ENCODE measurements at places on chromosomes 7 and 10.

- DNase-seq = no peak
These were observed 1.7 kb upstream of the EMX2 start for GRCh38 chr10:117540640-117541404.

DNA sequence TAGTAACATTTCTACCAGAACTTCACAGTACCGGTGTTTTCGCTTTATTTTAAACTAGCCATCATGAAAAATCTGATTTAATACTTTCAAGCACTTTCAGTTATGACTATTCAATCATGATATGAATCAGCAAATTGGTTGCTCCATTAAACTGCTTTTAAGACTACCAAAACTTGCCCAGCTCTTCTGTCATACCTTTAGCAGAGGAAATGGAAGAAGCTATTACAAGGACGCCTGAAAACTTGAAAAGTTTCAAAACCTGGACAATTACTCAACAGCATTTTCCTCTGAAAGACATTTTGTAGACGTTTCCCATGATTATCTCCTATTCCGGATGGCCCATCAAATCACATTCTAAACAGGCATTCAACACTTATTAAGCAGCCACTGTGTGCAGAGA lies 2.0 kb downstream of the JAZF1 start:
- no peak for DNase-seq

GRCh38 chr10:125266966-125267365 lies 106.6 kb upstream of the CTBP2 start:
- no peak for DNase-seq

- DNase-seq = no peak
These were observed 157.3 kb downstream of the LRRC4 start for GRCh38 chr7:127873715-127874636.

GRCh38 chr10:107898392-107898791 lies 733.9 kb upstream of the SORCS1 start:
- no peak for DNase-seq

- no peak for DNase-seq
These were observed 337.2 kb upstream of the LRGUK start for GRCh38 chr7:133789974-133790373.

- no peak for DNase-seq
These were observed 442 bp downstream of the CYP26C1 start for GRCh38 chr10:93060887-93061593.

DNA sequence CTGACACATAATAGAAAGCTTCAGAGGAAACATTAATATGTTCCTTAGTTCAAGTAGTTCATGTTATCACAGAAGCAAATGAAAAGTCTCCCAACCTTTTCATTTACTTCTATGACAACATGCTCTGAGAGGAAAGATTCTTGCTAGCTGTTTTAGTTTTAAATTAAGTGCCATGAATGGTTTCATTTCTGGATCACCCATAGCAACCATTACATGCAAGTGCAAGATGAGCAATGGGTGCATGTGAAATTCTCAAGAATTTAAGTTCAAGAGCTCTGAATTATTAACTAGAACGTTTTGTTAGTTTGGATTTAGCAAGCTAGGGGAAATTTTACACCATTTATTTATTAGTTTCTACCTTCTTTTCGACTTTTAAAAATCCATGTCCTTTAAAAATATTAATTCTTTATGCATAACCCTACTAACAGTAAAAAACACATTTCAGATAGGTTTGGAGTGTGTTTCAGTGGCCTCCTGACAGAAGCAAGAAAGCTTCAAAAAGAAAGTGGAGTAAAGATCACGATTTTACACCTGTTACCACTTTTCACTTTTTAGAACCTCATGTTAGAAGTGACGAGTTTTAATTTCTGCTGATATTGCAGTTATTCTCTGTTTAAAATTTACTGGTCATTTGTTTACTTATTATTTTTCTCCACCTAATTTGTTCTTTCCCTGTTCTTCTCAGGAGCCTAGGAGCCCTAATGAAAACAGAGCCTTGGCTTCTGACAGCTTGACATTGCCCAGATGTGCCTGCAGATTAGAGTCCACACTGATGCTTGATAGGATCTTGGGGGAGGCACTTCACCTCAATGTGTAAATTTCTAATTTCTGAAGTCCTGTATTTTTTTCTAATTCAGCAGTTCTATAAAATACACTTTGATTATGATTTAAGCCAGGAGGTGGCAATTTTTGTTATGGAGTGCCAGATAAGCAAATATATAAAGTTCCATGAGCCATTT lies 995.3 kb upstream of the PHF14 start:
- no peak for DNase-seq

DNA sequence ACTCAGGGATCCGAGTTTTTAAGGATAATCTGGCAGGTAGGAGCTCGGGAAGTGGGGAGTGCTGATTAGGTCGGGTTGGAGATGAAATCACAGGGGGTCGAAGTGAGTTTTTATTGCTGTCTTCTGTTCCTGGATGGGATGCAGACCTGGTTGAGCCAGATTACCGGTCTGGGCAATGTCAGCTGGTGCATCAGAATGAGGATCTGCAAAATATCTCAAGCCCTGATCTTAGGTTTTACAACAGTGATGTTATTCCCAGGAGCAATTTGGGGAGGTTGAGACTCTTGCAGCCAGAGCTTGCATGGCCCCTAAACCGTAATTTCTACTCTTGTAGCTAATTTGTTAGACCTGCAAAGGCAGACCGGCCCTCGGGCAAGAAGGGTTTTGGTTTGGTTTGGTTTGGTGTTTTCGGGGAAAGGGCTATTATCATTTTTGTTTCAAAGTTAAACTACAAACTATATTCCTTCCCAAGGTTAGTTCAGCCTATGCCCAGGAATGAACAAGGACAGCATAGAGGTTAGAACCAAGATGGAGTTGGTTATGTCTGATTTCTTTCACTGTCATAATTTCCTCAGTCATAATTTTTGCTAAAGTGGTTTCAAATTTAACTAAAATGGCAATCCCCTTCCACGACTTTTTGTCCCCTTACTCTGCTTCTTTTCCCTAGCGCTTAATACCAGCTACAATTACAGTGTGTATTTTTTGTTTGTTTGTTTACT lies 20.6 kb upstream of the PIK3CG start:
- DNase-seq = no peak

- no peak for DNase-seq
These were observed 16.6 kb upstream of the ARPC1A start for GRCh38 chr7:99309111-99309510.

GRCh38 chr7:158407581-158408317 lies 179.9 kb downstream of the PTPRN2 start:
- DNase-seq = no peak

GRCh38 chr7:20454202-20454601 lies 123.5 kb downstream of the ITGB8 start:
- no peak for DNase-seq

DNA sequence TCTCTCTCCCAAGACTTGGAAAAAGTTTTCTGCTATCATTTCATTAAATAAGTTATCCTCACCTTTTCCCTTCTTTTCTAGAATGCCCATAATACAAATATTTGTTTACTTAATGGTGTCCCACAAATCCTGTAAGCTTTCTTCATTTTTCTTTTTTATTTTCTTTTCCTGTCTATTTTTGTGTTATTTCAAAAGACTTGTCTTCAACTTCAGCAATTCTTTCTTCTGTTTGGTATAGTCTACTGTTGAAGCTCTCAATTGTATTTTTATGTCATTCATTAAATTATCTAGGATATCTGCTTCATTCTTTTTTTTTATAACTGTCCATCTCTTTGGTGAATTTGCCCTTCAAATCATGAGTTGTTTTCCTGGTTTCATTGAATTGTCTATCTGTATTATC lies 25.1 kb upstream of the PLA2G12B start:
- no peak for DNase-seq

- DNase-seq = no peak
These were observed 91.1 kb downstream of the SORCS3 start for GRCh38 chr10:104732222-104732621.

DNA sequence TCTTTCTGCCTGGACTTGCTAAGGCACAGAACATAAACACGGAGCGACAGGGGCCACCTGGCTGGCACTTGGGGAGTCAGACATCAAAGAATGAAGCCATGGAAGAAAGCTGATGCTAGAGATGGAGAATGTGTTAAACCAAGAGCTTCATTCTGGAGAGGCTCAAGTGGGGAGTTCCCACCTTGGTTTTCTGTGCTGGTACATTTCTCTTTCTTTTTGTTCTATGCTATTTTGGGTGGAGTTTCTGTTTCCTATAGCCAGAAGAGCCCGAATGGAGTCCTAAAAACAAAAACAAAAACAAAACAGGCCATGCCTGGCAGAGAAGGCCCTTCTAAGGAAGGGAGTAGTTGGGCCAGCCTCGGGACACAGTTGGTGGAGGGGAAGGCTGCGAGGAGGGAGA lies 148.4 kb upstream of the PRR15 start:
- DNase-seq = no peak

DNA sequence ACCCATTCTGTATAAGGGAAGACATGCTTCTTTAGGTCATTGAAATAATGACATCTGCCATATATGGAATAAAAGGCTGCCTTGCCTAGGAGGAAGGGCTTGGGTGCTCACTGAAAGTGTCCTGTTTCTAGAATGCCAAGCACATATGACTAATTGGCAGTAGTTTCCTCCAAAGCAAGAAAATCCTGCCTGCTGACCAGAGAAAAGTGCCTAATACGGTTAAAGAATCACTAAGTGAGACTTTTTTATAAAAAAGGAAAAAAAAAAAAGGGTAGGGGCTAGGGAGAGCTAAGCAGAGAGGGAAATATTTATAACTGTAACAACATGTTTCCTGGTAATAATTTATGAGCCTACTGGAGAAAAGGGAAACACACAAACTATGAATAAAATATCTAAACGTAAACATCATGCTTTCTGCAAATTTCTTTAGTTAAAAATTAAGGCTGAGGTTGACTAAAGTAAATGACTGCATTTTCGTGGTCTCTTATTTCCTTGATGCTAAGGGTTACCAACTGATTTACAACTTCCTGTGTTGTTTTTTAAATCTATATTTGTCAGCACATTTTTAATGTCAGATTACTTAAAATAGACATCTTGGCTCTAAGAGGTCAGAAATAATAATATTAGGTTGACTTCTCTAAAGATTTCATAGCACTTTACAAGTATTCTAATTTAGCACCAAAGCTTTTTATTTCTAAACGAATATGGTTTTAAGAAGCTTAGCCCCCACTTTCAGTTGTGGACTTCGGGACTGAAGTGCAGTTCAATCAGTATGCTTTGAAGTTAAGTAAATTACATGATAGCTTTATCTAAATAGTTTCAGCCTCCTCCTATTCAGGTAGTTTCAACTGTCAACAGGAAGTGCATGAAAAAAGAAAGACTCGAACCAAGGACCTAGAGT lies 89.6 kb downstream of the CABCOCO1 start:
- DNase-seq = no peak

- no peak for DNase-seq
These were observed 20.7 kb downstream of the PDGFA start for GRCh38 chr7:498678-499641.

- DNase-seq = no peak
These were observed 2.3 kb upstream of the SH2B2 start for GRCh38 chr7:102284399-102284798.

GRCh38 chr10:59227136-59227673 lies 50.8 kb downstream of the PHYHIPL start:
- DNase-seq = no peak

- DNase-seq = no peak
These were observed 111.0 kb downstream of the TCF7L2 start for GRCh38 chr10:113061054-113061430.

- DNase-seq = no peak
These were observed 536.8 kb upstream of the NRP1 start for GRCh38 chr10:33871061-33871956.

DNA sequence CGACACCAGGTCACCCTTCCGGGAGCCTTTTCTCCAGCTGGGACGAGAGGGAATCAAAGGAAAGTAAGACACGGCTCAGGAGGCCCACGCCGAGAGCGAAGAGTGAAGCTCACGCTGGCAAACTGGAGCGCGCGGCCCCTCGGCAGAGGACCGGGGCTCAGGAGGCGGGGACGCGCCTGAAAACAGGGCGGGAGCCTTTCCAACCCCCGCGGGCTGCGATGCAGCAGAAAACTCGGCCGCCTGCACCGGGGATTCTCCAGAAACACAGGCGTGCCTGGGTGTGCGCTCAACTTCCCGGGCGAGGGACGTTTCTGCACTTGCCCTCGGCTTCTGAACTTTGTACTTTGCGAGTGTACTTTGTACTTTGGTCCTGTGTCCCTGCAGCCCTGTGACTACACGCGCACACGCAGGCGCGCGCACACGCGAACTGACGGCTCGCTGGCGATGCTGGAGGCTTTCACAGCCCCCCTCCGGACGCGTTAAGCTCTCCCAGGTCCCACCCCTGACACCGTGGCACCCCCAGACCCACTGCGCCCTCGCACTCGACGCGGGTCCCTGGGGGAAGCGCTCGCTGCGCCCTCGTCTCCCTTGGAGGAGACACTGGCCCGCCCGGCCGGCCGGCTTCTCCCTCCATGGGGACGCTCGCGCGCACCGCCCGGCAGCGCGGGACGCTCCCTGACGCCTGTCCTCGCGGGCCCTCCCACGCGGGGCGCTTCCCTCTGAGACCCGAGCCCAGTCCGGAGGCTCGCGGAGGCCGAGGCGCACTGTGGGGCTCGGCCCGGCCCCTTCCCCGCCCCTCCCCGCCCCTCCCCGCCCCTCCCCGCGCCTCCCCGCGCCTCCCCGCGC lies 588 bp upstream of the PAOX start:
- no peak for DNase-seq

GRCh38 chr10:4894335-4894734 lies 68.3 kb downstream of the AKR1E2 start:
- no peak for DNase-seq

DNA sequence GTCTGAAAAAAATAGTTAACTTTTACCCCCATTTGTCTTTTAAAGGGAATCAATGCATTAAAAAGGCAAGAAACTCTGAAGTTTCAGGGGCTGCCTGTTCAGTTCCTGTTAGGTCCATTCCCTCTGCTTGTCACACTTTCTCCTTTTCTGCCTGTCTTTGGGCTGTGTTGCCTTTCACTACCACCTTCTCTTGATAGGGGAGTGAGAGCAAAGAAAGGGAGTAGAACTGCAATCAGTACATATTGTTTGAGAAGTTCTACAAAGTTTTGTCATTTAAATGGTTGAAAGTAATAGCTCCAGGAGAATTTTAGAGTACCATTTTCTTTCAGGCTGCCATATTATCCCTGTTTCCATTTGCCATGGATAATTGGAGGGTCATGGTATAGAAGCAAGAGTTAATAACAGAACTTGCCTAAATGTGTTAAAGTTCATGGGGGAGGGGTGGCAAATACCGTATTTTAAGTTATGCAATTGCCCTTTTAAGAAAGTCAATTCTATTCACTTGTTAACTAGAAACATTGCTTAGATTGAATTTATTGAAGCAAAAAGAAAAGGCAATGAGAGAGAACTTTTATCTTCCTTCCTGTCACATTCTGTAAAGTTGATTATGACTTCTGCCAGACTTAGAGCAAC lies 38.6 kb downstream of the MPLKIP start:
- no peak for DNase-seq

DNA sequence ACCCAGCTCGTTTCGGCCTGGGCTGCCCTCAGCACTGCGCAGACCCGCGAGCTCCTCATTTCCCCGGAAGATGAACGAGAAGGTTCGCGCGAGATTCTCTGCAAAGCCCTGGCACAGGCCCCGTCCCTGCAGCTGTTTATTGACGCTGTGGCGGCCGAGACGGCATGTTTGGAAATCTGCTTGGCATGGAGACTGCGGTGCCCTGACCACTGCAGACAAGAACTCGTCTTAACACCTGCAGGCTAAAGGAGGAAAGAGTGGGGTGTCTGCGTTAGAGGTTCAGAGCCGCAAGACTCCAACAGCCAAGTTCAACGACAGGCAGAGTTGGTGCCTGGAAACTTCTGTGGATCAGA lies 125.6 kb downstream of the DNAJB6 start:
- DNase-seq = no peak

- DNase-seq = no peak
These were observed 50.1 kb upstream of the INPP5A start for GRCh38 chr10:132487241-132488135.

- DNase-seq = no peak
These were observed 31.2 kb downstream of the MYL10 start for GRCh38 chr7:101597941-101598340.
